Epithelial cell of esophagus (primary cell): ENCODE measurements at places on chromosomes 7 and 10.

- DNase-seq, result peak; percentile 24
These were observed 138.4 kb upstream of the HGF start for GRCh38 chr7:81908220-81908619.

DNA sequence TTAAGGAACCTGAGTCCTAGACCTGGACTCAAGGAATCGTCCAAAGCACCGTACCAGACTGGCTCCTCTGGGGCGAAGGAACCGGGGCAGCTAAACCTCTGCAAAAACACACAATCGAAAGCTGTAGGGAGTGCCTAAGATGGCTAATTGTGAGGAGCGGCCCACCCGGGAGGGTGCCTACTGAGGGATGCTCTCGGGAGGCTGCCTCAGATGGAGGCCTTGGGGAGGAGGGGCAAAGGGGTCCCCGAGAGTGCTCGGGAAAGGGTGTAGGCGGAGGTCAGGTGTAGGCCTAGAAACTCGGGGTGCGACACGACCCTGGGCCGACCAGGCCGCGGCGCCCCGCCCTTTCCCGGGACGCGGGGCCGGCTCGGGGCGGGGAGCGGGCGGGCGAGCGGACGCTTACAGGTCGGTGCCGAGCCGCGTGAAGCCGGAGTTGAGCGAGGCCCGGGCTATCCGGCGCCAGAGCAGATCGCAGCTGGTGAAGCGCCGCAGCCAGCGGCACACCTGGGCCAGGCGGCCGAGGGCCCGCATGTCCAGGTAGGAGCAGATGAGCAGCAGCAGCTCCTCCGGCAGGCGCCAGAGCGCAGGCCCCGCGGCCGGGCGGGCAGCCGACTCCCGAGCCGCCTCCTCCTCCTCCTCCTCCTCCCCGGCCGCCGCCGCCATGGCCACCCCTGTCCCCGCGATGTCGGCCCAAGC is 844 bp downstream of the FBXW4 start:
- peak; percentile 56 for DNase-seq

- no peak for DNase-seq
These were observed 44.9 kb downstream of the DLG5 start for GRCh38 chr10:77881636-77882035.

DNA sequence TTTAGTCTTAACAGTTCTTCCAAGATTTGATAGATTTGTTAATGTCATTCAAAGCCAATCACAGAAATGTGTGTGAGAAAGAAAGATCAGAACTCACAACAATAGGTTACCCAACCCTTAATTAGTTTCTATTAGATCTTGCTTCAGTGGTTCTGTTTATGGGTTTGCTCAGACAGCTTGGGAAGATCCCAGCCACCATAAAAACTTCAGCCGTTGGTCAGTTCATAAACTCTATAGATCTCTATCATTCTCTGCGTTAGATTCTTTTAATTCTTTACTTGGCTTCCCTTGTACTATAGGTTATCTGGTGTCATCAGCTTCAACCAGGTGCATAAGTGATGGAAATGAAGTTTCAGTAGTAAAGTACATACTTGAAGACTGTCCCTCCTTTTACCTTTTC is 54.4 kb downstream of the ZNF277 start:
- no peak for DNase-seq

GRCh38 chr7:116697761-116698160 is 25.8 kb downstream of the MET start:
- no peak for DNase-seq

- DNase-seq, result no peak
These were observed 11.5 kb downstream of the VIM start for GRCh38 chr10:17239345-17240085.

DNA sequence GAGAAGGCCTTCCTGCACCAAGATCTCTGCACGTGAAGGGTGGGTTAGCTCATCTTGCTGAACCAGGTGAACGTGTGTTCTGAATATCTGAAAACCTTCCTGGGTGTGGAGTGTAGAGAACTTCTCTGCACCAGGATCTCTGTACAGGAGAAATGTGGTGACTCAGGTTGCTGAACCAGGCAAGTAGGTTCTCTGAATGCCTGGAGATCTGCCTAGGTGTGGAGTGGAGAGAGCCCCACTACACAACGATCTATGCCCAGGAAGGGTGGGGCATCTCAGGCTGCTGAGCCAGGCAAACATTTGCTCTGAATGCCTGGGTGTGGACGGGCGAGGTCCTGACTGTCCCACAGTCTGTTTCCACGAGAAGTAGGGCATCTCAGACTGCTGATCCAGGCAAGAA is 1002.3 kb upstream of the KCND2 start:
- DNase-seq, result peak; percentile 91

- peak; percentile 37 for DNase-seq
These were observed 497 bp downstream of the PPP2R2D start for GRCh38 chr10:131901181-131901829.

GRCh38 chr10:78199759-78200158 is 166.1 kb downstream of the RPS24 start:
- DNase-seq, result peak; percentile 72

DNA sequence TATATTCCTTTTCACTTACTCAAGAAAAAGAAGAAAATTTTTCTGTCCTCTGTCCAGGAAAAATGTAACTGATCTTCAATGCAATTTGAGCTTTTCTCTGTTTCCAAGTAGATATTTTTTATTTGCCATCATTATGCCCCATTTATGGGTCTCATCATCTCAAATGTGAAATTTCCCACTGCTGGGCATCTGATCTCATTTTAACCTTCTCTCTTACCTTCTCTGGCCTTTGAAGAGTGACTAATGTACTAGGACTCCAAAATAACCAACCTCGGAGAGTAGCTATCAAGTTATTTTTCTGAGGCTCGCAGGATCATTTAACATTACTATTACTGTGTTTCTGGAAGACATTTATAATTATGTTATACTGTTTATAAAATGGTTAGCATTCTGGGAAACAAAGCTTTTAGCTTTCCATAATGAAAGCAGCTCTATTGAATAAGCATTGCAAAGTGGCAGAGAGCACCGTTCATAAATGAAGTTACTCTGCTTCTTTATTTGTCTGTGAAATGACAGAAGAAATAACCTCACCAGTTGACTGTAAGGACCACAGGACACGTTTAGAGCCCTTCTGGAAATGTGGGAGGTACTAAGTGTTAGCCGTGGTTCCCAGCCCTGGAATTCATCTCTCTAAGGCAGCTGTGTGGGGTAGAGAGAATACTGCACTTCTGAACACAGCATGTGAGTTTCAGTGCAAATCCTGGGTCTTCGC is 33.3 kb upstream of the NMT2 start:
- DNase-seq, result peak; percentile 14

DNA sequence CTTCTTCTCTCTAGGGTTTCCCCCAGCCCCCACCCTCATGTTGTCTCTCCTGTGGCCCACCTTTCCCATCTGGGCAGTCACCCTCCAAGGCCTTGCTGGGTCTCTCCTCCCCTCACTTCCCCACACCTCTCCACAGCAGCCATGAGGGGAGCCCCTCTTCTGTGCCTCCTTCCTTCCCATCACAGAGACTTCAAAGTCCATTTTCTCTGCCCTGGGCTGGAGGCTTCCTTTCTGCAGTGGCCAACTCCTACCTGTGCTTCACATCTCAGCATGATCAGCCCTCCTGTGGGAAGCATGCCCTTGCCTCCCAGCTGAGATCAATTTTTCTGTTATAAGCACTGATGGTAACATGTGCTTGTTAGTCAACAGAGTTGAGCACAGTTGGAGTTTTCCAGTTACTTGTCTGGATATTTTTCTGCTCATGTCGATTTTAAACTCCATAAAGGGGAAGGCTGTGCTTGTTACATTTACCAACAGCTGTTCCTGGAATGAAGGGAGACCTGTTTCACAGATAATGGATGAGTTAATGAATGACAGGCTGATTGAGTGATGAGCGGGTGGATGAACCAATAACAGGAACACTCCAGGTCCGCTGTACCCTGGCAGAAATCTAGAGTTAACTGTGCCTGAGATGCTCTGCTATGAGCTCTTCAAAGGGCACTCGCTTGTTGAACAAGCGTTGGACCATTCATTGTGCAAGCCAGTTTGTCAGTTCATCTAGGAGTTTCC is 71.4 kb upstream of the PRSS58 start:
- DNase-seq, result no peak

GRCh38 chr10:44157574-44157973 is 227.3 kb downstream of the CXCL12 start:
- DNase-seq, result no peak

GRCh38 chr10:103493362-103493915 is at the start of gene NEURL1:
TSS of gene NEURL1 (plus strand) at chr10:103493705. CDS start at chr10:103494388, 683 bp downstream.
- peak; percentile 13 for DNase-seq

- DNase-seq, result no peak
These were observed 13.5 kb upstream of the VDAC2 start for GRCh38 chr10:75197066-75197465.

- DNase-seq, result no peak
These were observed 23.7 kb upstream of the CCDC172 start for GRCh38 chr10:116300542-116300941.

- no peak for DNase-seq
These were observed 34.7 kb downstream of the SPOCK2 start for GRCh38 chr10:72053690-72054089.

GRCh38 chr7:131919920-131920709 is 363.7 kb upstream of the PODXL start:
- DNase-seq, result no peak

DNA sequence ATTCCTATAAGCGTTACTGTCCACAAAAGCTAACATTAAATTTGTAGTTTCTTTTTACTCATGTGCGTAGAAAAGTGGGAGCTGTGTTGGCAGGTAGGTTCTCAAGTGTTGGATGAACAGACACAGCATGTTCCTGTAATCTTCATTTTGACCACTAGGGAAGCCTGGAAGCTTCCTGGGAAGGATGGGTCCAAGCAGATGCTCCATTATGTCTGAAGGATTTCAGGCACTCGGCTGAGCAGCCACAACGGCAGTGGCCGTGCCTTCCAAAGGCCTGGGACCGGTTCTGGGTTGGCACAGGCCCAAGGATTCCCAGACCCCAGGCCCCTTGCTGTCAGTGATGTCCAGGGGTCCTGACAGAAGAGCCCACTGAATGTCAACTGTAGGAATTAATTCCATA is 386.3 kb downstream of the TNS3 start:
- DNase-seq, result no peak

- DNase-seq, result peak; percentile 61
These were observed 33.8 kb upstream of the ZFAND2A start for GRCh38 chr7:1193593-1194424.

- no peak for DNase-seq
These were observed 61.6 kb upstream of the ADRA2A start for GRCh38 chr10:111015181-111015580.

GRCh38 chr7:70893422-70893821 is 238.5 kb upstream of the GALNT17 start:
- DNase-seq, result no peak

GRCh38 chr10:18689498-18689897 is 30.3 kb downstream of the ARL5B start:
- peak; percentile 47 for DNase-seq

GRCh38 chr7:33744293-33745075 is 160.9 kb upstream of the BMPER start:
- peak; percentile 75 for DNase-seq

DNA sequence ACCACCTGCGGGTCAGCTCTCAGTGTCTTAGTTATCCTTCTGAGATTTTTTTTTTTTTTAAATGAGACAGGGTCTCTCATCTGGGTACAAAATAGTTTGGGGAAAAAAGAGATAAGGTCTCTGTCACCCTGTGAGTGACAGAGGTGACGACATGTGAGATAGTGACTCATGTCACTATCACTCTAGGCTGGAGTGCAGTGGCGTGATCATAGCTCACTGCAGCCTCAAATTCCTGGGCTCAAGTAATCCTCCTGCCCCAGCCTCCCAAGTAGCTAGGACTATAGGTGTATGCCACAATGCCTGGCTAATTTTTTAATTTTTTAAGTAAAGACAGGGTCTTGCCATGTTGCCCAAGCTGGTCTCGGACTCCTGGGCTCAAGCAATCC is 10.4 kb downstream of the BLVRA start:
- no peak for DNase-seq

DNA sequence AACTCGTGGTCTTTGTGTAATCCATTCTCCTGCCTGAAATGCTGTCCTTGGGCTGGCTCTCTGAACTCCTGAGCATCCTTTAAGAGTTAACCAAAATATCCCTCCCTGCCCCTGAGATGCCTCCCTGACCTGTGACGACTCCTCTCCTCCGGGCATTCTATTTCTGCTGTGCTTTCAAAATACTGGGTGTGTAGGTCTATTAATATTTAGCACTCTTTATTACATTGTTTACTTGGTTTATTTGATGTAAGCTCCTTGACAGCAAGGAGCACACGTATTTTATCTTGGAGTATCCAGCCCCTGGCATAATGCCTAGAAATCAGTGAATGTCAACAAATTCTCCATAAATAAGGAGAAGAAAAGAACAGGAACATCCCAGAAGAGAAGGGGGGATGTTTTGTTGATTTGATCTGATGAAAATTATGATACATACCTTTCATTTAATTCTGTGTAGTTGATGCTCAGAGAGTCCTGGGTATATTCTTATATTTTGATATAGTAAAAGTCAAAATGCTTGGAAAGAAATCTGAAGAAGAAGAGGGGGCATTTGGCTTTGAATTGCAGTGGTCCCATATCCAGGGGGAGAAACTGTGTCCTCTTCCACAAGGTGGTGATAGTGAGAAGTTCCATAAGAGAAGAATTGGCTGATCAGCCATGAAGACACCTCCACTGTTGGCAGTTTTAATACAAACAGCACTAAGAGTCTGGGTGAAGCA is 107.7 kb upstream of the MPP7 start:
- DNase-seq, result peak; percentile 47

DNA sequence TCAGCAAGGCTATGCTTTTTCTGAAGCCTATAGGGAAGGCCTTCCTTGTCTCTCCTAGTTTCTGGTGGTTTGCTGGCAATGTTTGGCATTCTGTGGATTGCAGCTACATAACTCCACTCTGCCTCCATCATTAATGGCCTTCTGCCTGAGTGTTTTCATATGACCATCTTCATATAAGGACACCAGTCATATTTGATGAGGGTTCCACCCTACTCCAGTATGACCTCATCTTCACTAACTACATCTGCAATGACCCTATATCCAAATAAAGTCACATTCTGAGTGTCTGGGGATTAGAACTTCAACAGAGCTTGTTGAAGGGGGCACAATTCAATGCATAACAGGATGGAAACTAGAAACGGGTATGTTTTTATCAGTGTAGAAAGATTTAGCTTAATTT is 22.1 kb downstream of the CAV1 start:
- no peak for DNase-seq

DNA sequence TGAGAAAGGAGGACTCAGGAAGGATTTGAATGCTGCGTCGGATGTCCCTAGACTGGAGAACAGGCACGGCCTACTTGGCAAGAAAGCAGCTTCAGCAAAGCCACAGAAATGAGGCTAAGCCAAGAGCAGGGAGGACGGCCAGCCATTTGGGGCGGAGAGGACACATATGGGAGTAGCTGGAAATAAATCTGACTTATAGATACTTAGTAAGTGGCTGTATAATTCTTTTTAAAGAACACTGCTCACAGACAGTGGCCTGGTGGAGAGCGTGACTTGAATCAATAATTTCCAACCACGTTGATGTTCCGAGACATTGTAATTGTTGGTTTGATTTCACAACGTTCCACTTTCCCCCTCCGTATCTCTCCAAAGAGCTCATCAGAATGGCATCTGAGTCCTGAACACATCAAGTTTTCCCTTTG is 67.7 kb upstream of the JCAD start:
- no peak for DNase-seq
